ENCODE measurements at places on chromosomes 4 and X. TPM values are rescaled to one million over a fixed set of nuclear protein-coding genes. Genes with fewer than 3 reads are reported as not detected.

PWWP3B gene
- 1.3 TPM for total RNA-seq

VEGFC gene
- total RNA-seq = 24.6 TPM

CPE gene
- 2.1 TPM for total RNA-seq

JADE1 gene
- total RNA-seq = 32.5 TPM

SPIN2A gene
- total RNA-seq = 0.14 TPM

PDLIM3 gene
- total RNA-seq = 34.6 TPM

TMEM164 gene
- total RNA-seq = 21.2 TPM

KLB gene
- total RNA-seq = under 0.01 TPM

VCX3A gene
- not detected for total RNA-seq

SLC10A4 gene
- 0.27 TPM for total RNA-seq

SPANXA2 gene
- total RNA-seq = not detected

PRRG1 gene
- total RNA-seq = 47.2 TPM

NDP gene
- 1.2 TPM for total RNA-seq

VCX3B gene
- total RNA-seq = not detected

ETDB gene
- total RNA-seq = not detected

ITGB1BP2 gene
- total RNA-seq = 4.9 TPM

ARHGAP36 gene
- total RNA-seq = under 0.01 TPM

DOCK11 gene
- total RNA-seq = 1.7 TPM

CXXC4 gene
- 0.36 TPM for total RNA-seq

NHS gene
- 0.13 TPM for total RNA-seq

AWAT1 gene
- total RNA-seq = not detected

MTMR8 gene
- total RNA-seq = 2.1 TPM

GPRASP1 gene
- 1.9 TPM for total RNA-seq

RS1 gene
- total RNA-seq = not detected

SLC6A14 gene
- not detected for total RNA-seq

SLC25A4 gene
- 12.2 TPM for total RNA-seq

PRICKLE3 gene
- total RNA-seq = 4.8 TPM

CYBB gene
- total RNA-seq = not detected

DGKK gene
- not detected for total RNA-seq

All from thoracic aorta endothelial cell (primary cell).